ENCODE measurements at places on chromosomes 7 and 10.

DNA sequence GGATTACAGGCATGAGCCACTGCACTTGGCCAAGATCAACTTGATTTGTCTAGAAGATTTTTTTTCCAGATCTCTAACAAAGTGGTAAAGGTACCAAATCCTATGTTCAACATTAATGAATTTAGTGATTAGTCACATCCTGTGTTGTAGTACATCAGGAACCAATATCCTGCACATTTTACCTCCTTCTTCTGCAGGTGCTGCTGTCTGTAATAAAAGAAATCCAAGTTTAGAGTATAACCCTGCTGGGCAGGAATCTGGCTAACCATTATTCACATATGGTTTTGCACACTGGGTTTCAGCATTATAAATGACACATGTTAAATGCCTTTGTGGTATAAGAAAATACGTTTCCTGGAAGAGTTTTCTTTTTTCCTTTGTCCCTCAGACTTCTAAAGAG, 10.8 kb downstream of the PARD3 start:
- DNase-seq, result no peak

DNA sequence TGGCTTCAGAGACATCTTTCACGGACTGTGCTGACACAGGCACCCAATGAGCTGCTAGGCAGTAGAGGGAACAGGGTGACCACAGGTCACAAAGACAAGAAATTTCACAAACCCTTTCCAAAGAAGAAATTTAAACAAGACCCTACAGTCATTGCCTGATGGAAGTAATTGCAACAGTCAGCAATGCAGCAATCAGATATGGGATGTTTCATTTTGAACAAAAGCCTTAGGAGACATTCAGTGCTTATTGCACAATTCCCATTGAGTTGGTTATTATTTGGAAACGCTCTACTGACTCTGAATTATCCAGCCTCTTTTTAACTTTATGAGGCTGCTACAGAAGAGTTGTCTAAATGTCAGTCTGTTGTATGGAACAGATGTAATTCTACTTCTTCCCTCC, 85.5 kb downstream of the ETV1 start:
- DNase-seq, result peak; percentile 74

DNA sequence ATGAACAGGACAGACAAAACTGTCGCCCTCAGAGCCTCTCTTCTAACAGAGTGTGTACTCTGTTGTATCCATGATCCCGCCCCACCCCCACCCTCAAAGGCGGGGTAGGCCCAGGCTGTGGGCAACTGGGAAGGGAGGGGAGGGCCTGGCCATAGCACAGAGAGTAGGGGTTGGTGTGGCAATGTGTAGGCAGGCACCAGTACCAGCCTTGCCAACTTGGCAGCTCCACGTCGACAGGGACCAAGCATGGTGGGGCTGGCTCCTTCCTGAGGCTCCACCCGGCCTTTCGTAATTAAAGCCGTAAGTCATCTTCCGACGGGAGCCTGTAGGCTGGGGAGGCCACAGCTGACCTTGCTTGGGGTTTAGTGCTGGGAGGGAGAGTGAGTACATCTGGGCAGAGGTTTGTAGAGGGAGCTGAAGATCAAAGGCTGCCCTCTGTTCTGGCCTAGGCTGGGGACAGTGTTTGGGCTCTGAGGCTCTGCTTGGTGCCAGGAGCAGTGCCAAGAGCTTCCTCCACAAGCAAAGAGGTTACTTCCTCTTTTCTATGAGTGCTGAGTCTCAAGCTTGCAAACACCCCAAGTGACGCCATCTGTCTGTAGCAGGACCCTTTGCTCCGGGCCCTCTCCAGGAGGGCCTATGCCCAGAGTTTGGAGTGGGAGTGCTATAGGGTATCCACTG, 121.6 kb downstream of the C10orf105 start:
- DNase-seq, result no peak

DNA sequence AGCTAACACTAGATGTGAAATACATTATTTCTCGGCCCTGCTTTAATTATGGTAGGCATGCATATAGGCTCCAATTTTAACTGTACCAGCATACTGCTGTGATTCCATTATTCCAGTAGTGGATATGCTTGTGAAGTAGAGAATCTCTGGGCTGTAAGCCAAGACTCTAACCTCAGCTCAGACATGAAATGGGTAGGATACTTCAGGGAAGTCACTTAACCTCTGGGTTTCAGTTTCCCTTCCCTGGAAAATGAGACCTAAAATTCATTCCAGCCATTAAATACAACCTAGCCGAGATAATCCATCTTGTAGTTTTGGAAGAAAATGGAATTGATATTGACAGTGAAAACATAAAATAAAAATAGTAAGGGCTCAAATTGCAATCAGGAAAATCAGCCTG, 59.6 kb upstream of the TRIL start:
- DNase-seq, result peak; percentile 86

GRCh38 chr7:94882891-94883290, 24.5 kb upstream of the PPP1R9A start:
- DNase-seq, result no peak

- DNase-seq, result no peak
These were observed 161.8 kb downstream of the DPY19L1 start for GRCh38 chr7:34875481-34875880.

GRCh38 chr7:45130910-45131309, 19.4 kb upstream of the TBRG4 start:
- DNase-seq, result no peak

DNA sequence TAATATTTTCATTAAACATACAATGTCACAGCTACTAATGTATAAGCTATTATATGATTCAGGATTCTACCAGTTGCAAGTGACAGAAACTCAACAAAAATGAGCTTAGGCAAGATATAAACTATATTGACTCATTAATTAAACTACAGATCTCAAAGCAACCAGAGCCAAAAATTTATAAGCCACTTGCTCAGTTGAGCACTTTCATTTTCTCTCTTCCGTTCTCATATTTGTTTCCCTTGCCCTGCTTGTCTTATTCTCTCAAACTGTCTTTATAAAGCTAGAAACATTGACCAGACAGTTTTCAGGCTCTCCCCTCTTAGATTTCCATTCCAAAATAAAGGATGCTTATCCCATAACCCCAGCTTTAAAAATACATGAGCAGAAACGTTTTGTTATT, 60.2 kb upstream of the DGKB start:
- no peak for DNase-seq

DNA sequence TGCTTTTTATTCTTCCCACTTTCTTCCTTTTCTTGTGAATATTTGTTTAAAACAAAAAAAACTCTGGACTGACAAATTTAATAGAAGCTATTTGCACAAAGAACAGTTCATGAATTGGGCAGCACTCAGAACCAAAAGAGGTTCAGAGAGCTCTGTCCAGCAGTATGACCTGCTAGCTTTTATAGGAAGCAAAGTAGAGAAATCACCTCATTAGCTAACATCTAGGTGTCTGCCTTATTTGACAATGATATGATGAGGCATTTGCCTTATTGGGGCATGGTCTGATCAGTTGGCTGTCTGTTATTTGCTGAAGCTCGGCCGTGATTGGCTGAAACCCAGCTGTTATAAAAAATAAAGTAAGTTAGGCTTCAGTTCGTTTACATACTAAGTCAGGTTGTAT, 819 bp upstream of the TRIM4 start:
- DNase-seq, result no peak

GRCh38 chr10:88913127-88913526, 33.1 kb downstream of the STAMBPL1 start:
- DNase-seq, result peak; percentile 81

DNA sequence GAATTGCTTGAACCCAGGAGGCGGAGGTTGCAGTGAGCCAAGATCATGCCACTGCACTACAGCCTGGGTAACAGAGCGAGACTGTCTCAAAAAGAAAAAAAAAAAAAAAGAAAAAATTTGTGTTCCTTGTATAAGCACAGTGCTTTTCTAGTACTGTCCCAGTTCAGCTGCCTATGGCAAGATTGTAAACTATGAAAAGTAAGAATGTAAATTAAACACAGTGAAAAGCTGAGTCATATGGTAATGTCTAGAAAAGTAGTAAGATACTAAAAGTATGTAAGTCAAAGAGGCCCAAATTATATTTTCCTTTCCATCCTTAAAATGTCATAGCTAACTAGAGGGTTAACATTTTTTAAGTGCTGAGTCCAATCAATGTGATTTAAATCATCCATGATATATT, 42.8 kb downstream of the RBM20 start:
- DNase-seq, result no peak

- no peak for DNase-seq
These were observed 205.5 kb upstream of the CDC14C start for GRCh38 chr7:48718731-48719378.

DNA sequence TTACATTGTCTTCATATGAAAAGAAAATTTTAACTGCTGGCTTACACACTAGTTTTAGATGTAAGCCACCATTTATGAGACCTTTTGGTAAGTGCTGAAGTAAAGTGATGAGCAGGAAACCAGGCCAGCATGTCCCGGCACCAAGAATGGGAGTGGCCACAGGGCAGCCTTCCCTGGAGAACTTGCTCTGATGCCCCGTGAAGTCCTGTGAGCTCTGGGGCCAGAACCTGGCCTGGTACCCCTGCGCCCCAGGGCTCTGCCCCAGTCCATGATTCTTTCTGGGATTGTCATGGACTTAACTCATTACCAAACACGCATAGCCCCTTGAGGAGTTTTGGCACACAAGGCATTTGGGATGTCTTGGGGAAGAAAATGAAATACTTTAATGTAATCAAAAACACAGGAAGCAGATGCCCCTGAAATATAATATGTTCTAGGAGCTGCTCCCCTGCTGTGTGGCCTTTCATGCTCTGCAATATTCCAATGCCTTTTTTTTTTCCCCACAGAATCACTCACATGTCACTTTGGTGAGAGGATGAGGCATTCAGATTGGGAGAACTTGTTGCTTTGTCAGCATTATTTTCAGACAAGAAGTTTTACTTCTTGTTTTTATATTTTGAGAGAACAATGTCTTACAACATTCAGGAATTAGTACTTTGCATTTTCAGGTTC, 53.1 kb upstream of the CXCL12 start:
- DNase-seq, result no peak

DNA sequence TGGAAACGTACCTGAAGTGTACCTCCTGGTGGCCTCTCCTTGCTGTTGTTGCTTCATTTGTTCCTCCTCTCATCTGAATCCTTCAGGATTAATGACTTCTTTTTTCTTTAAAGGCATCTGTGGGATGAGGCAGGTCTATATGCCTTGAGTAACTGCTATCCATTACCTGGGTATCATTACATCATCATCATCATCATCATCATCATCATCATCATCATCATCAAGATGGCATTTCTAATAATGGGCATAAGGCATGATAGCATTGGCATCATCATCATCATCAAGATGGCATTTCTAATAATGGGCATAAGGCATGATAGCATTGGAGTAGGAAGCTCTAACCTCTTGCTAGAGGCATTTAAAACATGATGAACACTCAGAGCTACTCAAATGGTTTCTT, 59.9 kb downstream of the CFAP58 start:
- no peak for DNase-seq

GRCh38 chr10:70558871-70559810, 43.4 kb downstream of the PRF1 start:
- no peak for DNase-seq

- peak; percentile 41 for DNase-seq
These were observed 76.4 kb downstream of the PRR15 start for GRCh38 chr7:29639886-29640595.

DNA sequence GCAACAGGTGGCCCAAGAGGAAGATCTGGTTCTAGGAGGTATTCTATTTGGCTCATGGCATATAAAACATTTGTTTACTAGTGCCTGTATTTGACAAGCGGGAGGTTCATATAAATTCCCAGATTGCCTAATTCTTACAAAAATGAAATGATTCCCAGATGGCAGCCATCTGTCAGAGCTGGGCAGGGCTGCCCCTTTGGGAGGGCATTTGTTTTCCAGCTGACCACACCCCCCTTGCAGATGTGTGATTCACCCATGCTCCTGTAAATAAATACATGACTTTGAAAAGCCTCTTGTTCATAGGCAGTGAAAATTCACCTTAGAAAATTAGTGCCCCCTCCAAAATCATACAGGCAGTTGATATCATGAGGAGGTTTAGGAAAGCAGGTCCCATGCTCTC, 8.6 kb downstream of the VWC2 start:
- no peak for DNase-seq

GRCh38 chr7:55496906-55497305, 75.4 kb downstream of the VOPP1 start:
- DNase-seq, result no peak

DNA sequence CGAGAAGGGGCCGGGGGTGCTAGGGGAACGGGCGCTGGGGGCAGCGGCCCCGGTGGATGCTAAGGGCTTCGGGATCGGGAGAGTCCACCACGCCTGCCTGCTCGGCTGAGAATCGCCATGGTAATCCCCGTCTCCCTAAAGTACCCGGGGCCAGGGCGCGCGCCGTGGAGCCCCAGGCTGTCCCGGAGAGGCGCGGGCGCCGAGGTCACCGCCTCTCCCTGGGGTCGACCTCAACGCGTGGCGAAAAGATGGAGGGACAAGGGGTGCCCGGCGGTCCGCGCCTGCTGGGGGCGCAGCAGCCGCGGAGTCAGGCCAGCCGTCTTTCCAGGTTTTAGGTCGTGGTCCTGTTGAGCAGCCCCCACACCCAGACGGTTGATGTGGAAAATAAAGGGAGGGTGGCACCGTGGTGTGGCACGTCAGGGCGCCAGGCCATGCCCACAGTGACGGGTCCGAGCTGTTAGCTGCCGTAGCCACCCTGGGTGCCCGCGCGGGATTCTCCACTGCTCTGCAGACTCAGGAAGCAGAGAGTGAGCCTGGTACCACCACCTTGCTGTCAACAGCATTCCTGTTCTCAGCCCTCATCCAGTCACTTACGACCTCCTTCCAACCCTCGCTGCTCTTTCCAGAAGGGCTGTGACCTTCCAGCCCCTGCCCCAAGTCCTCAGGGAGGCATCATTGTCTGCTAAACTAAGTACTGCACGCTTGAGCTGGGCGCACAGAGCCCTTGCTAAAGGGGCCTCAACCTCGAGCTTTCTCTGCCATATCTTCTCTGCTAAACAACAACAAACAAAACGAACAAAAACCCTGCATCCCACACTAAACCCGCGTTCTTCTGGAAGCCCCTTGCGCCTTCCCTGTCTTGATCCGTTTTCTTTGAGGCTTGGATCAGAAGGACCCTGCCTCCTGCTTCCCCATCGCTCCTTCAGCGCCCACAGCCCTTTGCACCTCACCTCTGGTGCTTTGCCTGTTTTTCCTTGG, 666 bp downstream of the SMKR1 start:
- peak; percentile 87 for DNase-seq

GRCh38 chr10:116910910-116911309, 61.6 kb downstream of the ENO4 start:
- DNase-seq, result no peak

DNA sequence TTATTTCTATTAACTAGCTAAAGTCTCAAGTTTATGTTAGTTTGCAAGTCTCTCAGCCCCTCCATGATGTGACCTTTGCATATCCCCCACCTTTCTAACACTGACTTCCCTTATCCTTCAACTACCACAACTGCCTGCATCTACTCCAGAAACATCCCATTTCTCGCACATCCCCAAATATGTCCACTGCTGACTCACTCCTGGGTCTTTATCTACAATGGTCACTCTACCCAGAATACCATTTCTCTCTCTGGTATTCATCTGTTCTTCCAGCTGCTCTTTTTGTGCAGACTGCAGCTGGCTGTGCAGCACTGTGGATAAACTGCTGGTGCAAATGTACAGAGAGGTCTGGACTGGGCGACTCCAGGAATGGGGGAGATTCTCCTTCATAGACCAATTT, 32.7 kb upstream of the PRSS1 start:
- no peak for DNase-seq
